ENCODE measurements at places on chromosomes 7 and 10. TPM values are rescaled to one million over a fixed set of nuclear protein-coding genes. Genes with fewer than 3 reads are reported as not detected.

Gene AKR1E2
- 4.2 TPM for total RNA-seq

Gene GJD4
- total RNA-seq, result not detected

Gene SPDYE1
- total RNA-seq, result not detected

Gene STK31
- 0.80 TPM for total RNA-seq

Gene SSMEM1
- not detected for total RNA-seq

Gene IL6
- 0.82 TPM for total RNA-seq

Gene CALHM1
- total RNA-seq, result not detected

Gene ZKSCAN1
- total RNA-seq, result 80.3 TPM

Gene CPA2
- not detected for total RNA-seq

Gene MSMB
- total RNA-seq, result not detected

Gene MMD2
- not detected for total RNA-seq

Gene TUBB8
- not detected for total RNA-seq

Gene CARD11
- 0.96 TPM for total RNA-seq

Gene SP4
- total RNA-seq, result 7.3 TPM

Gene ZMIZ2
- 50.0 TPM for total RNA-seq

Gene SNX13
- total RNA-seq, result 61.7 TPM

Gene MCU
- 81.4 TPM for total RNA-seq

Gene RBM33
- total RNA-seq, result 72.1 TPM

Gene SYNPO2L
- not detected for total RNA-seq

Gene CTBP2
- 97.8 TPM for total RNA-seq

Gene LOXL4
- total RNA-seq, result 6.4 TPM

Gene TMEM178B
- total RNA-seq, result 0.40 TPM

Gene CFAP46
- total RNA-seq, result not detected

Gene ANKRD22
- total RNA-seq, result 3.0 TPM

Gene CTAGE6
- total RNA-seq, result 1.5 TPM

Gene PCLO
- 11.6 TPM for total RNA-seq

Gene OR2A5
- not detected for total RNA-seq

Gene FXYD4
- total RNA-seq, result not detected

Gene ICA1
- total RNA-seq, result 59.9 TPM

Gene KCNH2
- 16.2 TPM for total RNA-seq

Gene TAS2R3
- total RNA-seq, result not detected

Gene ADAM8
- 21.3 TPM for total RNA-seq

Gene CRYGN
- total RNA-seq, result not detected

Gene NPSR1
- not detected for total RNA-seq

Gene ZMIZ1
- total RNA-seq, result 58.0 TPM
